ENCODE measurements at places on chromosomes 7 and 10.

GRCh38 chr7:148398844-148399365, 191.7 kb upstream of the C7orf33 start:
- no peak for DNase-seq
- no peaks in the 10 kb centered on the region for H3K36me3 ChIP-seq
- no peak overlapping the region for H3K4me3 ChIP-seq
- H3K27ac ChIP-seq, result no peak overlapping the region

DNA sequence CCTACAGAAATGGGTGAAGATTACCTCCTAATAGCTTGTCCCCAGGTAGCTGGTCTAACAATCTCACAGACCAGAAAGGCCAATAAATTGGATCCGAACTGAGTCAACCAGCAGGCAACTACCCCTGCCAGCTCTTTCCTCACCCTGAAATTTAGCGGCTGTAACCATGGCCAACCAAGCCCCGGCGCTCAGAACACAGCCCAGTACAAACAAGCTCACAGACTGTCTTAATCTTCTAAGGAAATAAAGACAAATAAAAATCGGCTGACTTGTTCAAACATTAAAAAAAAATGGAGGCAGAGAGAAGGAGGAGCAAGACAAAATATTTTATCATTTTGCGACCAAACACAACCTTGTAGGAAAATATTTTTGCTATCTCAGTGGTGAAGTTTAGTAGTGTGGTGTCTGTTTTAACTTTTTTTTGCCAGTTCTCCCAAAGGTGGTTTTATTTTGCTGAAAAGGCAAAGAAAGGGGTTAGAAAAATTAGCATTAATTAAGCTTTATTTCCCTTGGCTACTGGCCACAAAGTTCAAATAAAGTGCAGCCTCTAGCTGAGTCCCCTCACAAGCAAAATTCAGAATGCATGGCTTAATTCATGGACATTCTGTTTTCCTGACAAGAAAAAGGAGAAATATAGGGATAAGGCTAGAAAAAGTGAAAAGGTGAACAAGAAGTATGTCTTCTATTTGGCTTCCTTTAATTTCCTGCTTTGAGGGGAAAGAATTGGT, 313.0 kb upstream of the NPVF start:
- H3K27me3 ChIP-seq, result no peaks in the 10 kb centered on the region
- H3K36me3 ChIP-seq, result no peaks in the 10 kb centered on the region
- H3K27ac ChIP-seq, result no peak overlapping the region
- DNase-seq, result no peak

- DNase-seq, result no peak
- no peaks in the 10 kb centered on the region for H3K27me3 ChIP-seq
- H3K4me1 ChIP-seq, result no peaks in the 10 kb centered on the region
- H3K36me3 ChIP-seq, result no peaks in the 10 kb centered on the region
- H3K27ac ChIP-seq, result no peak overlapping the region
Observed at GRCh38 chr10:76769582-76769981, 868.0 kb downstream of the KCNMA1 start.

DNA sequence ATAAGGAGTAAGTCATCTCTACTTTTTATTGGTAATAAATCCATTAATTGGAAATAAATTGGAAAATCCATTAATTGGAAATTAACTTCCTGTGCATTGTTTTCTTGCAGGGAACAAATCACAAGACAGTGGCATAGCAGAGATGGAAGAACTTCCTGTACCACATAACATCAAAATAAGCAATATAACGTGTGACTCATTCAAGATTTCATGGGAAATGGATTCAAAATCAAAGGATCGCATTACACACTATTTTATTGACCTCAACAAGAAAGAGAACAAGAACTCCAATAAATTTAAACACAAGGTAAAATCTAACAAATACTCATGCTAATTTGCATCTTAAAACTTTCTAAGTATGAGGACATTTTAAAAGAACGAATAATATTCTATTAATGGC, 57.8 kb downstream of the PHYHIPL start:
- no peaks in the 10 kb centered on the region for H3K4me1 ChIP-seq
- H3K27ac ChIP-seq, result peak overlapping the region; percentile 38
- no peak for DNase-seq
- H3K4me3 ChIP-seq, result no peak overlapping the region
- H3K36me3 ChIP-seq, result no peaks in the 10 kb centered on the region

GRCh38 chr7:100034871-100035510, 14.6 kb upstream of the ZSCAN21 start:
- H3K27ac ChIP-seq, result no peak overlapping the region
- no peak overlapping the region for H3K4me3 ChIP-seq
- H3K27me3 ChIP-seq, result no peaks in the 10 kb centered on the region
- no peaks in the 10 kb centered on the region for H3K4me1 ChIP-seq

DNA sequence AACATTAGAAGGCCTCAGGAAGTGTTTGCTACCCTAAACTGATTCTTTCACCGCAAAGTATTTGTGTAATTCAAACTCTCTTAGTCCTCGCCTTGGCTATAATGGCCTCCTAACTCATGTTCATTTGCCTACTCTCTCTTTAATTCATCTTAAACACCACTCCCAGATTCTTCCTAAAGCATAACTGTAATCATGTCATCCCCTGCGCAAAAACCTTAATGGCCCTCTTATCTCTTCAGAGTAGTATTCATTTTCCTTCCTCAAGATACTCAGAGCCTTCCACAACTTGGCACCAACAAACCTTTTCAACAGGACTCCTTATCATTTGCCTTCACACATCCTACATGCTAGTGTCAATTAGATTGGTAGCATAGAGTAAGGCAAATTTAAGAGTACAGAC, 42.9 kb downstream of the CSTF2T start:
- no peaks in the 10 kb centered on the region for H3K36me3 ChIP-seq
- DNase-seq, result no peak
- no peaks in the 10 kb centered on the region for H3K27me3 ChIP-seq

GRCh38 chr10:31034098-31034909, 2.6 kb upstream of the ZNF438 start:
- H3K4me1 ChIP-seq, result no peaks in the 10 kb centered on the region
- no peak overlapping the region for H3K27ac ChIP-seq
- no peaks in the 10 kb centered on the region for H3K36me3 ChIP-seq
